ELR (cell line): ENCODE measurements at places on chromosomes 12 and 14.

- no peak for DNase-seq
Measured at GRCh38 chr12:127667131-127667685, 599.8 kb upstream of the TMEM132C start.

DNA sequence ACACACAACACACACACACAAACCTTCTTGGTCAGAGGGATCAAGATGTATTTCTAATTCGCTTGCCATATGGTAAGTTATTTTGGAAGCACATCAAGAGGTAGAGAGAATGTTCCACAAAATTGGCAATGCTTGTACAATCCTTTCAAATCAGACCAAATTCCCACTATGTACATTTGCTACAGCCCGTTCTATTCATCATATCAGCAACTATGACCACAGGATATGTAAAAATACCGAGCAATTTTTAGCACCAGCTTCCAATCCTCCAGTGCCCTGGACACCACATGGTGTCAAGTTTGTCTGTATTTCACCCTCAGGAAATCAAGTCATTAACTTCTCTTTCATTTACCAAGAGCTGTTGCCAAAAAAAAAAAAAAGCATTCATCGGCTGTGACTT lies 21.2 kb downstream of the TBX5 start:
- DNase-seq = no peak

DNA sequence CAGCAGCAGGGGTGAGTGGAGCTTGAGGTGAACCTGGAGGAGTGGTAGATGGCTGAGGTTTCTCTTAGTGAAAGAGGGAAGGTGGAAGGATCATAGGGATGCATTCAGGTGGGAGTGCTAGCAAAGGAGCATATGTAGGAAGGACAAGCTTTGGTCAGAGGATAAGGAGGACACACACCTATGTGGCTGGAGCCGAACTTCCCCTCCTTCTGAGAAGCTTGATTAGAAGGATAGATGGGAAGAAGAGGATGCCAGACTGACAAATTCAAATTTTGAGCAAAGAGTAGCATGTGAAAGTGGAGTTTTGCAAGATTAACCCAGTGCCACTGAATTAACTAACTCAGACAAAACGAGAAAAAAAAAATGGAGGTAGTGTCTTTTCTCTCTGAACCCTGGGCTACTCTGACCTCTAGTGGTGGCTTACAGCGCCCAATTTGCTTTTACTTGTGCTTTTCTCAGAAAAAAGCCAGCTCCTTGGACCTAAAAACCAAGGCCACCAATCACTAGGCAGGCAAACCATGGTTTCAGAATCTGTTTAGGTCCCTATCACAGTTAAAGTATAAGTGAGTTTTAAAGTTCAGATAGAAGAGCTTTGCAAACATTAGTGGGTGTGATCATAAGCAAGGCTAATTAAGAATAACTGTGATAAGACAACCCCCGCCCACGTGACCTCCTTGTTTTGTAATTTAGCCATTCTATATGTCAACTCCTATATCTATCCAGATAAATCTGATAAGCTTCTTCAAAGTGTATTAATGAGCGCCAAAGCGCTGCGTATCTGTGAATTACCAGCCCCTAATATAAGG lies 15.5 kb downstream of the EMP1 start:
- DNase-seq = peak; percentile 84

DNA sequence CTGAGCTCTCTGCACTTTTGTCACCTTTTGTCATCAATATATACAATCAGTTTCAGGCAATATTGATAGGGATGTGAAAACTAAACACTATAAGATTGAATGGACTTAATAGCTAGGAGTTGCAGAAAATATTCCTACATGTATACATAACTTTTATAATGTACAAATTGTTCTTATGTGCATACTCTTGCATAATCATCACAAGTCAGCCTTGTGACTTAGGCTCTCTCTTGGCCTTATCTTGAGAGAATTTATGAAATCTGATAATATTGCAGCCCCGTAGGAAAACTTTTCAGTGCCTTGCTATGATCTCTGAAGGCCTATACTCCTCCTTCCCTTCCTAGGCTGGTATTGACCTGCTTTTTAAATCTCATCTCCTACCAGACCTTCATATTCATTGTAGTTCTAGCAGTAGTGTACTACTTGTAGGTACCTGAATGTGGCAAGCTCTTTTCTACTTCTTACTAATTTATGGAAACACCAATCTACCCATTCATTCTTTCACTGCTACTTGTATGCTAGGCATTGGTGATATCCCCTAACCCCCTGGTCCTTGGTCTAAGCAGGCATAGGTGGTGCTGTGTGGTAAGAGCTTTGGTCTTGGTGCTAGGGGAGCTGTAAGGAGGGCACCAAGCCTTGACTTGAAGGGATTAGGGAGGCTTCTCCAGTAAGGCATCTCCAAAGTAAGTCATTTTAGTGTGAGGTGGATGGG lies 100.0 kb downstream of the PRKCH start:
- DNase-seq = no peak
